ENCODE measurements at places on chromosomes 13 and 19. TPM values are rescaled to one million over a fixed set of nuclear protein-coding genes. Genes with fewer than 3 reads are reported as not detected.

The CEACAM3 gene
- total RNA-seq = not detected

The RASL11A gene
- 1.4 TPM for total RNA-seq

The ZNF729 gene
- not detected for total RNA-seq

The WASF3 gene
- 0.07 TPM for total RNA-seq

DNA sequence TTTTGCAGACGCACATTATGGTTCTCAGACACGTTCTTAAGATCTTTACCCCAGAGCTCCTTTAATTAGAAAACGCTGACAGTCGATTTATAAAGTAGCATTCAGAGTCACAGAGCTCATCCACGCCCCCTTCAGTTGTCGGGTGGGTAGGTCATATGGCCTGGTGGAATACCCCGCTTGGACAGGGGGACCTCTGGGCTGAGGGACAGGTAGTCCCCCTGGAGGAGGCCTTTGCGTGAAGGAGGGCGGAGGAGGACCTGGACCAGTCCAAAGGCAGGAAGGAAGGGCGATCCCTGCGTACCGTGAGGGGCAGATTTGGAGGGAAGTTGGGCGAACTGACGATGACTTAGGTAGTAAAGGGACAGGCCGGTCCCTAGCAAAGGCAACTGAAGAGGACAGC lies 20.5 kb downstream of the VASP start:
- DNase-seq = no peak

GRCh38 chr19:33412601-33413425 lies 39.3 kb downstream of the CEBPG start:
- no peak for DNase-seq

DNA sequence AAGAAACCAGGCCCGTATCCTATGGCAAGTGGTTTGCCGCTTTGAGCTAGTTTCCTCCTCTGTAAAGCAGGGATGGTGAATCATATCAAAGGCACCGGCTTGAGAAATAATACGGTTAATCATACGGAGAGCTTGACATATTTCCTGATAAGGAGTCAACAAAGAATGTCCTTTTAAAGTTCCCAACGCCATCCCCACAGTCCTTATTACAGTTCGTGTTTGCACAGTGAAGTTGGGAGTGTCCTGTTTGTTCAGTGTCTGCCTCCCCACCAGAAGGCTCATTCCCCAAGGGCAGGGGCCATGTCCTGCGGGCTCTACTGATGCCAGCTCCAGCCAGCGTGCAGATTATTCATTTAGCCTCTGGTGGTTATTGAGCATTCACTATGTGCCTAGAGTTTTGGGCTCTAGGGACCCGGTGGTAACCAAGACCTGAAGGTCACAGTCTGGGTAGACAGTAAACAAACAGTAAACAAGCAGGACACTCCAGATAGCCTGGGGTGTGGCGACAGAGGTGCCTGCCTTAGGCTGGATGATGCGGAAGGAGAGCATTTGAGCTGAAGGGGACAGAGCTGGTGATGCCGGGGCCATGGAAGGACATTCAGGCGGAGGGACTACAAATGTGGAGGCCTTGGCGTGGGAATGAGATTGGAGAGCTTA lies 6.3 kb downstream of the GRAMD1A start:
- DNase-seq = no peak

- DNase-seq = no peak
Measured at GRCh38 chr19:35430409-35431144, 17.5 kb upstream of the FFAR2 start.

Measured in activated B cell treated with CpG ODN at 0.5 μM for 24 hours (primary cell).